Activated CD4-positive, alpha-beta T cell treated with anti-CD3 and anti-CD28 coated beads, Interleukin-2, amount 10 ng/mL, durations not matched to agents 24 days and 14 days (primary cell): ENCODE measurements at places on chromosomes 3 and 15. TPM values are rescaled to one million over a fixed set of nuclear protein-coding genes. Genes with fewer than 3 reads are reported as not detected.

DNA sequence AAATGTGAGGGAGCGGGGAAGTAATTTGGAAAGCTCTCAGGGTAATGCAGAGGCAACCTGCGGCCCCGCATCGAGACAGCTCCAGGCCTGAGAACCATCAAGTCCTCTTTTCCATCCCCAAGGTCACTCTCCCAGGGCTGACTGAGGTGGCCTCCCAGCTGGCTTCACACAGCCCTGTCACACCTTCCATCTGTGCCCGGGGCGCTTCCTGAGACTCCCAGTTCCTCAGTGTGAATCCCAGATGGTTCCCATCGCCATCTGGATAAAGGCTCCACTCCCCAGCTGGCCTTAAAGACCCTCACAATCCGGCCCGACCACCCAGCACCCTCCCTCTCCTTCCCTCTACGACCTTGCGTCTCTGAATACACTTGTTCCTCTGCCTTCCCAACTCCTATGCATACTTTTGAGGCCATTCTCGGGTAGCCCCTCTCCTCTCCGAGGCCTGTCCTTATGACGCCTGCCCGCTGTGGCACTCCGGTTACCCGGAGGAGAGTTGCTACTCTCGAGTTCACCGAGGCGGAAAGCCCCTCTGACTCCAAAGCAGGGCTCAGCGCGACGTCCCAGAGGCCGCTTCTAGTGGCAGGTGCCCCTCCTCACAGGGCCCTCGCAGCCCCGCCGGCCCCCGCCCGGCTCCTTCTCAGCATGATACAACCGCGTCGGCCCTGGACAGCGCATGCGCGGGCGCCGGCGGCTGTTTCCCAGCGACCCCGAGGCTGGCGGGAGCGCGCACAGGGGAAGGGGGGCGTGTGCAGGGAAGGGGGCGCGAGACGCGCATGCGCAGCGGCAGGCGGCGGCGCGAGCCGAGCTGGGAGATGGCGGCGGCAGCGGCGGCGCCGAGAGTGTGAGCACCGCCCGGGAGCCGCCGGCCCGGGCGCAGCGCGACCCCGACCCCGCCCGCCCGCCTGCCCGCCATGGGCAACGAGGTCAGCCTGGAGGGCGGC lies at the start of gene BSN:
TSS of gene BSN (plus strand) at position 786 of the 941 bp plus-strand sequence. CDS start at position 912, 126 bp downstream.
- no peaks in the 10 kb centered on the region for H3K36me3 ChIP-seq
- H3K4me3 ChIP-seq, result peak within 1 kb of the TSS; percentile 90
- DNase-seq, result peak; percentile 96
- H3K27ac ChIP-seq, result peak within 1 kb of the TSS; percentile 66

DNA sequence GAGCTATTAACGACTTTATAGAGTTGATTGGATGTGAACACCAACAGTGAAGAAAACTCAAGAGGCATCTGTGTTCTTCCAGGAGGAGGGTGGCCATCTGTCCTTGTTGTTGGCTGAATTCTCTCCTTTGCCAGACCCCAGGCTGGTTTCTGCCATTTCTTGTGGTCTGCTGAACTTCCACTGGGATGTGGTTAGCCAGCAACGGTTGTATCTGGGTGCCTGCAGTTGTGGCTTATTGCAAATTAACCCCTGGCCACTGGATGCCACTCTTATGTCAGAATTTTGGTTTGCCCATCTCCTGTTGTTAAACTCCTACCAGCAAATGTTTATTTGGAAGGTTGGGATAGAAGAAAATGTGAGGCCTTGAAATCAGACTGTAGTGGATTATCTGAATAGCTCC lies 163.6 kb upstream of the TBC1D5 start:
- H3K27me3 ChIP-seq, result peaks cover 4% of the 10 kb centered on the region
- DNase-seq, result no peak
- H3K36me3 ChIP-seq, result no peaks in the 10 kb centered on the region
- no peak overlapping the region for H3K27ac ChIP-seq
- no peak overlapping the region for H3K4me3 ChIP-seq
- H3K4me1 ChIP-seq, result no peaks in the 10 kb centered on the region

DNA sequence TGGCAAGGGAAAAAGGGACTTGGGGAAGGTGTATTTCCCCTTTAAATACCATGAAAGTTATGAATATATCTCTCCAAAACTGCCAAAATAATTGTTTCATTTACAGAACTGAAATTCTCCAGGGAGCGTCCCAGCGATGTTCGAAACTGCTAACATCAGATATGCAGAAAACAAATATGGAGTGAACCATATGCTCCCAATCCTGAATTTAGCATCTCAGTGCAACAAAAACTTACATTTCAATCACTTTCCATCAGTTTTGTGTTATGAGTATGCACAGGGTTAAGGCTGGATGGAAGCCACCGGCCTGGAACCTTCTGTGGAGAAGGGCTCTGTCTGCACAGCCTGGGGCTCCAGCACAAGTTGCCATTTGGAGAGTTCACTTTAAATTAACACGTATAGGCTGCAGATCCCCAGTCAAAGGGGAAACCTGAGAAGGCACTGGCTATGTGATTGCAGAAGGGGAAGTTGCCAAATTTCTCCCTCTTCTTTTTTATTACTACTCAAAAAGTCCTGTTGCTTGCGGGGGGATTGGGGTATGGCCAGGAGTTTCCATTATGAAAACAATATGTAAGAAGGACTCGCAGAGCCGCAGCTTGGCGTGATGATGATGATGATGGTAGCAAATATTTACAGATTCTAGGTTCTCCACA lies 56.9 kb upstream of the FOXP1 start:
- H3K36me3 ChIP-seq, result no peaks in the 10 kb centered on the region
- no peaks in the 10 kb centered on the region for H3K4me1 ChIP-seq
- no peaks in the 10 kb centered on the region for H3K27me3 ChIP-seq
- H3K4me3 ChIP-seq, result no peak overlapping the region
- no peak overlapping the region for H3K27ac ChIP-seq

GRCh38 chr3:135451037-135451785 lies 514.3 kb upstream of the PPP2R3A start:
- no peak overlapping the region for H3K4me3 ChIP-seq
- no peak for DNase-seq
- no peaks in the 10 kb centered on the region for H3K4me1 ChIP-seq

DNA sequence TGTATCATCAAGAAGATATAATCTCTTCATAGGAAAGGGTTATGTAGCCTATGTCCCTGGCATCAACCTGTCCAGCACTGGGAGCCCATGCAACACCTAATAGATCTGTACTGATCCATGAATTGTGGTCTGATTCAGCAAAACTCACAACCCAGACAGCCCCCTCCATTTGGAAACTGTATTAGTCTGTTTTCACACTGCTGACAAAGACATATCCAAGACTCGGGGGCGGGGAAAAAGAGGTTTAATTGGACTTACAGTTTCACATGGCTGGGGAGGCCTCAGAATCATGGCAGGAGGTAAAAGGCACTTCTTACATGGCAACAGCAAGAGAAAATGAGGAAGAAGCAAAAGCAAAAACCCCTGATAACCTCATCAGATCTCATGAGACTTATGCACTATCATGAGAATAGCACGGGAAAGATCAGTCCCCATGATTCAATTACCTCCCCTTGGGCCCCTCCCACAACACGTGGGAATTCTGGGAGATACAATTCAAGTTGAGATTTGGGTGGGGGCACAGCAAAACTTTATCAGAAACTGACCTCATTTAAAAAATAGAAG lies 83.3 kb downstream of the TRIM42 start:
- H3K36me3 ChIP-seq, result no peaks in the 10 kb centered on the region
- H3K27me3 ChIP-seq, result no peaks in the 10 kb centered on the region
- no peak for DNase-seq
- no peak overlapping the region for H3K27ac ChIP-seq

DNA sequence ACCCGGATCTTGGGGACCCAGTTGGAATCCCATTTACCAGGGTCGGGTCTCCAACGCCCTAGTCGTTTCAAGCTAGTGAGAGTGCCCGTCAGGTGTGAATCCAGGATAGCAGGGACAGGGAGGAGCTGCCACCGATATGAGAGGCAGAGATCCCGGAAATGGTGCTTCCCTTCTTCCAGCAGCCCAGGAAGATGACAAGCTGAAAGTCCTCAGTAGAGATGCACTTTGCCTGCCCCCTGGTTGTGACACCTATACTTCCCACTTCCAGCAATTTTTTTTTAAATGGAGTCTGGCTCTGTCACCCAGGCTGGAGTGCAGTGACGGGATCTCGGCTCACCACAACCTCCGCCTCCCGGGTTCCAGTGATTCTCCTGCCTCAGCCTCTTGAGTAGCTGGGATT lies 503.0 kb downstream of the NTRK3 start:
- no peak overlapping the region for H3K27ac ChIP-seq
- H3K4me1 ChIP-seq, result no peaks in the 10 kb centered on the region
- DNase-seq, result no peak
- H3K27me3 ChIP-seq, result no peaks in the 10 kb centered on the region
- H3K4me3 ChIP-seq, result no peak overlapping the region

- peaks cover 27% of the 10 kb centered on the region for H3K27me3 ChIP-seq
- H3K4me1 ChIP-seq, result peaks cover 5% of the 10 kb centered on the region
- peak; percentile 58 for DNase-seq
- H3K27ac ChIP-seq, result no peak overlapping the region
- no peak overlapping the region for H3K4me3 ChIP-seq
Measured at GRCh38 chr3:72177075-72178050, 392.4 kb upstream of the PROK2 start.

DNA sequence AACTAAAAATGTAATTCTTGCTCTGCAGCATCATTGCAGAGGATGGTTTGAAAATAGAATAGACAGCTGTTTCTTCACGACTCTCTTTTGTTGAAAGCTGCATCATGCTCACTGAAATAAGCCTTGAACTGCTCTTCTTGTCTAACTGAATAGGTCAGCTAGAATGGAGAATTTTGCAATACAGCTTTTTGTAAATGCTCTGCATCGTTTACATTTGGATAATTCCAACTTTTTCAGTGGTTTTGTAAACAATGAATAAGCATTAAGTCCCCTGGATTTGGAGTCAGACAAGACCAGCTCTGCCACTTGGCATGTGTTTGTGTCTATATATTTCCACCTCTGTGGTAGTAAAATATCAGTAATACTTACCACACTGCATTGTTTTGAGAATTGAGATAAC lies 95.2 kb downstream of the PLSCR2 start:
- no peak overlapping the region for H3K27ac ChIP-seq
- no peak overlapping the region for H3K4me3 ChIP-seq
- H3K4me1 ChIP-seq, result no peaks in the 10 kb centered on the region
- H3K36me3 ChIP-seq, result no peaks in the 10 kb centered on the region

DNA sequence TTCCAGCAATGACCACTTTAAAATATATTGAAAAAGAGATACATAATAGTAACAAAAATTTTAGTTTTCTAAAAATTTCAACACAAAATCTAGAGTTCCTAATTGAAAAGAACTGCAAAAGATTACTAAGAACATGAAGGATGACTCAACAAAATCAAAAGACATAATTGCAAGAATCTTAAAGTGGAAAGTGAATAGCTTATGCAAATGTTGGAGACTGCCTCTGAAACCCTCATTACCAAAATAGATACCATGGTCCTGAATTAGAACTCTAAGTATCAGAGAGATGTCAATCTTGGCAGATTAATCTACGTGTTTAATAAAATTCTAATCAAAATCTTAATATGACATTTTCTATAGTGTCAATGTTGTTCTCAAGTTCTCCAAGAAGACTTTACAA lies 60.7 kb upstream of the SGO1 start:
- no peak overlapping the region for H3K27ac ChIP-seq
- H3K27me3 ChIP-seq, result peaks cover 3% of the 10 kb centered on the region
- H3K4me3 ChIP-seq, result no peak overlapping the region
- no peaks in the 10 kb centered on the region for H3K36me3 ChIP-seq
- no peaks in the 10 kb centered on the region for H3K4me1 ChIP-seq

- H3K36me3 ChIP-seq, result peaks cover 12% of the 10 kb centered on the region
- H3K27ac ChIP-seq, result no peak overlapping the region
- no peaks in the 10 kb centered on the region for H3K27me3 ChIP-seq
- no peak overlapping the region for H3K4me3 ChIP-seq
- DNase-seq, result no peak
Measured at GRCh38 chr3:106277731-106278130, 408.9 kb upstream of the CBLB start.

COL6A5 gene
- not detected in 2 replicates for total RNA-seq

GRCh38 chr3:13718436-13718835 lies 161.4 kb downstream of the WNT7A start:
- DNase-seq, result peak; percentile 39
- H3K36me3 ChIP-seq, result no peaks in the 10 kb centered on the region
- H3K27ac ChIP-seq, result no peak overlapping the region
- H3K4me3 ChIP-seq, result no peak overlapping the region
